ENCODE measurements at places on chromosomes 6 and 20.

DNA sequence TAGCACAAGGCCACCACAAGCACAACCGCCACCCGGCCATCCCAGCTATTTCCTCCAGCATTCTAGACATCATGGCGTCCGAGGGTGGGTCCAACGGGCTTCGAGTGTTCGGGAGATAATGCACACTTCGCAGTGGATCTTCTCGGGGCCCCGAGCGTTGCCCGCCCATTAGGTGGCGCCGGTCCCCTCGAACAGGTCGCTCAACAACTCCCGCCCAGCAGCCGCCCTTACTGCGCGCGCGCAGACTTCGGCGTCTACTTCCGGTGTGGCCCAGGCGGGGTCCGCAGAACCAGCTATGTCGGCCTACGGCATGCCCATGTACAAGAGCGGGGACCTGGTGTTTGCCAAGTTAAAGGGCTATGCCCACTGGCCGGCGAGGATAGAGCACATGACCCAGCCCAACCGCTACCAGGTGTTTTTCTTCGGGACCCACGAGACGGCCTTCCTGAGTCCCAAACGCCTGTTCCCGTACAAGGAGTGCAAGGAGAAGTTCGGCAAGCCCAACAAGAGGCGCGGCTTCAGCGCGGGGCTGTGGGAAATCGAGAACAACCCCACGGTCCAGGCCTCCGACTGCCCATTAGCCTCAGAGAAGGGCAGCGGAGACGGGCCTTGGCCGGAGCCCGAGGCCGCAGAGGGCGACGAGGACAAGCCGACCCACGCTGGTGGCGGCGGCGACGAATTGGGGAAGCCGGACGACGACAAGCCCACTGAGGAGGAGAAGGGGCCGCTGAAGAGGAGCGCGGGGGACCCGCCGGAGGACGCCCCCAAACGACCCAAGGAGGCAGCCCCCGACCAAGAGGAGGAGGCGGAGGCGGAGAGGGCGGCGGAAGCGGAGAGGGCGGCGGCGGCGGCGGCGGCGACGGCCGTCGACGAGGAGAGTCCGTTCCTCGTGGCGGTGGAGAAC, at the start of gene HDGFL1:
Gene HDGFL1, plus strand, starts transcription at position 286 of the 904 bp plus-strand sequence. Its CDS starts 10 bp downstream, at position 296.
- DNase-seq, result no peak

DNA sequence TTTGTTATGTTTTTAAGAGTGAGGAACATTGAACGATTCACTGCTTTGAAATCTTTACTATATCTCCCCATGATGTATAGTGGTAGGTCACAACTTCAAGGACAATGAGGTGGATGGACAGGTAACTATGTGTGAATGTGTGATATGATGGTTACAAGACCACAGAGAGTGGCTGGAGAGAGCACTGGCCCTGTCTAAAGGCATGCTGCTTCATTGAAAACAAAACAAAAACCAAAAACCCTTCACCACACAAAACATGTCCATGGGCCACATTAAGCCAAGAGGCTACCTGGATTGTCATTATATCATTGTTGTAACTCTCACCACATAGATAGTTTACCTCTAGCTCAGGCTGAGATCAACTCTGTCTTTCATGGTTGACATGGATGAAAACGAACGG, 180.6 kb upstream of the TENT5A start:
- DNase-seq, result no peak

GRCh38 chr20:10271494-10272219, 53.0 kb downstream of the SNAP25 start:
- no peak for DNase-seq

DNA sequence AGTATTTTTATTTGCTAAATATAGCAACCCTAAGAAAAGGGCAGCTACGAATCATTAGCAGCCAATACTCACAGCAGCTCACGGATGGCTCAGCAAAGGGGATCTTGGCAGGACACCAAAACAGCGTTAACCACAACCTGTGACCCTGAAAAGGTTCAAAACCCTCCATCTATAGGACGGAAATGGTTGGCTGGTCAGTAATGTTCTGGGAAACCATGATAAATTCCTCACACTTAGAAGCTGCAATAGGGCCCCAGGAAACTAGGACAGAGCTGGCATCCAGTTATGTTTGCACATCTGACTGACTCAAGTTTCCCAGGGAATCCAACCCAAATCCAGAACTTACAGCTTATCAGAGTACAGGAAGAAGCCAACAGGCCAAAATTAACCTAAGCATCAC, 30.9 kb upstream of the PTPRT start:
- DNase-seq, result no peak

DNA sequence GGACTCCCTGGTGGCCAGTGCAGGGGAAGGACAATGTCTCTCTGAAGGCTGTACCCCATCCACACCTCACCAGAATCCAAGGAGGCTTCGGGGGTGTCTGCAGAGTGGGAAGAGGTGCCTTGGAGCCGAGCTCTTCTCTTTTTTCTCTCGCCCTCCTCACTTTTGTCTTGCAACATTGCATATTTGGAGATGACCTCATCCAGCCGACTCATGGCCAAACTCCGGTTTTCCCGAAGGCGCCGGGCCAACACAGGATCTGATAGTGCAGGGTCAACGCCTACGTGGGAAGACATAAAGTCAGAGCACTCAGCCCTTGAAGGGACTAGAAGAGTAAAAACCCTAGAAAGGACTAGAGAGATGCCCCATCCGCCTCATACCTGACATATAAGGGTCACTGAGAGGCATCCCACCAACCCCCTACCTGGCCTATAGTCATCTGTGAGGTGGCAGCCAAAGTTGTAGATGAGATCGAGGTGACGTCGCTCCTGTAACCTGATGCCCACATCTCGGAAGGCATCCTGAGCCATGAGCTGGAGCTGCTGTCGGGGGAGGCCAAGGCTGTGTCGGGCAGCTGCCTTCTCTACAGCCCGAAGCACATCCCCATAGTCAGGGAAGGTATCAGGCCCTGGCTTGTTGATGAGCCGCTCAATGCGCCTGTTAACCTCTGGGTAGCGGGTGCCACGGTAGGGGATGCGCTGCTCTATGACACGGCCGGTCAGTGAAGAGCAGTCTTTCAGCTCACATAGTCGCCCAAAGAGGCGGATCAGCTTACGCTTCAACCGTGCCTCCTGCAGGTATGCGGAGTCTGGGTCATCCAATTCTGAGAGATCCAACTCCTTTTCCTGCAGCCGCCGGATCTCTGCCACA, 3.0 kb upstream of the ZBTB22 start:
- no peak for DNase-seq

GRCh38 chr6:28953039-28953584, 29.3 kb upstream of the TRIM27 start:
- DNase-seq, result peak; percentile 80

DNA sequence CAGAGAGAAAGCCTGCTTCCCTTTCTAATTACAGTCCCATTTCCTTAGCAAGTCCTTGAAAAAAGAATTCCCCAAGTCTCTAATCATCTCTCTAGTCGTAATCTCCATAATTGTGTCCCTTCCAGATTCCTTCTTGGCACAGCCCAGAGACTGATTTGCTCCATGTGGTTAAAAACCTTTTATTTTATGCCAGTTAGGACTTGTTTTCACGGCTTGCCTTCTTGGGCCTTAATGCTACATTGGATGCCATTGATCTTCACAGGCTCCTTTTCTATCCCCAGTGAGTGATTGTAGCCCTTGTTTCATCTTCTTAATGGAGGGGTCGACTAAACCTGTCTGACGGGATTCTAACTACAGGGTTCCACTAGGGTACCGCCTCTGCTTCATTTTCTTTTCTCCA, 650.6 kb upstream of the ARID1B start:
- DNase-seq, result no peak

- DNase-seq, result no peak
Observed at GRCh38 chr20:58705208-58705926, 12.8 kb downstream of the NPEPL1 start.

GRCh38 chr20:60349418-60349817, 391.2 kb downstream of the CDH26 start:
- no peak for DNase-seq

DNA sequence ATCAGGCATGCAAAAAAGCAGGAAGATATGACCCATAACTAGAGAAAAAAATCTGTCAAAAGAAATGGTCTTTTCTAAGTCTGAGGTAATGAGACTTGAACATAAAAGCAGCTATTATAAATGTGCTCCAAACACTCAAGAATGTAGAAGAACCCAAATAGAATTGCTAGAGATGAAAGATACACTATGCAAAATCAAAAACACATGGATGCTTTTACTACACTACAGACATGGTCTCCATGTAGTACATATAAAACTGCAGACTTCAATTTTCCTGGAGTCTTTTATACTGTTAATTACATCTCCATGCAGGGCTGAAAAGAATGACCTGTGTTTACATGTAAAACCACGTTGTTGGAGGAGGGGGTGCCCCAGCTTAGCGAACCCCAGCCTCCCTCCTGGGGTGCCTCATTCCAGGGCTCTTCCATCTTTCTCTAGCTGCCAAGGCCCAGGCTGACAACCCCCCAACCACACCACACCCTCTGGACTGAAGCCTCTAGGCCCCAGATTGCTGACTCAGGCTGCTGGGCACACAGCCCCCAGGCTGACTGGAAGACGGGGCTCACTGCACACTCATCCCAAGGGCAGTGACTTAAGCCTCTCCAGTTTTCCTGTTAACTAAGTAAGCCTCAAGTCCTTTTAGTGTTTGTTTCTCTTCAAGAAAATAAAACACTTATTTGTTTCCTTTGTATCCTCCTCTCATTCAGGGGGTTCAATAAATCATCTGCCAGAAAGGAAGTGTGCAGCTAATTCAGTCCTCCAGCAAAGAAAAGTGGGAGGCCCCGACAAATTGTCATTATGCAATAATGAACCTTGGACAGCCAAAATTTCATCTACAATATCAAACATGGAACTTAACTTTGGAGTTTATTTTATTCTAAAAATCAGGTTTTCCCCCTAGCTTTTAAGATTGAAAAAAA, 26.0 kb upstream of the PLAGL1 start:
- DNase-seq, result no peak

- DNase-seq, result peak; percentile 82
Observed at GRCh38 chr20:50169329-50169823, 15.9 kb upstream of the PEDS1 start.

DNA sequence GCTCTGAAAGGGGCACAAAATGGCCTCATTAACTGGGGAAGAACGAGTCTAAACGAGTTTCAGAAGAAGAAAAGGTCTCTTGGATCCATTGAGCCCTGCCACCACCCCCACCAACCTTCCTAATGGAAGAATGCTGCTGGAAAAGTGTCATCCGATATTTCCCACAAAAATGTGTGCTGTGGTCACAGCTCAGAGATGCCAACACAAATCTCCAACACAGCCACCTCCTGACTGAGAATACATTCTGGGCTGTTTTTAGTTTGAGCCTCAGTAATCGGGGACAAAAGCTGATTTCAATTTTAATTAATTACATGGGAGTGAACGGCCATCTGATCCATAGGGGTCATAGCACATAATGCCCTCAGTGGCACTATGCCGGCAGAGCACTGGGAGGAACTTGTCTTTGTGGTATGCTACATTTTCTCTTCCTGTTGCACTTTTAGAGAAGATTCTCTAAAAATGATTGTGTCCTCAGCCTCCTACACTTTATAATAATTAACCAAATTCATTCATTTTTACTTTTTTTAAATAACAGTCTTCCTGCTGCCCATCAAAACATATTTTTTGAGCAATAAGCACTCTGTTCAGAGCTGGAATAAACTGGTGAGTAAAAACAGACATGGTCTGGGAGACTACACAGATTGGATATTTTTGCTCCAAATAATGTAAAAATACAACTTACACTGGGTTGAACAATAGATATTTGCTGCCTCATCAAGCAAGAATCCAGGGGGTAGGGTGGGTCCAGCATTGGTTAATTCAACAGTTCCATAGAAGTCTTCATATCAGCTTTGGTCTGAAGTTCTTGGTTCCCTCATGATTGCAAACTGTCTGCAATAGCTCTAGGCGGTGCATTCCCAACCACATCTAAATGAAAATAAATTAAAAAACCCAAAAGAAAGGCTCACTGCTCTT, 143.6 kb upstream of the TMEM170B start:
- DNase-seq, result no peak

DNA sequence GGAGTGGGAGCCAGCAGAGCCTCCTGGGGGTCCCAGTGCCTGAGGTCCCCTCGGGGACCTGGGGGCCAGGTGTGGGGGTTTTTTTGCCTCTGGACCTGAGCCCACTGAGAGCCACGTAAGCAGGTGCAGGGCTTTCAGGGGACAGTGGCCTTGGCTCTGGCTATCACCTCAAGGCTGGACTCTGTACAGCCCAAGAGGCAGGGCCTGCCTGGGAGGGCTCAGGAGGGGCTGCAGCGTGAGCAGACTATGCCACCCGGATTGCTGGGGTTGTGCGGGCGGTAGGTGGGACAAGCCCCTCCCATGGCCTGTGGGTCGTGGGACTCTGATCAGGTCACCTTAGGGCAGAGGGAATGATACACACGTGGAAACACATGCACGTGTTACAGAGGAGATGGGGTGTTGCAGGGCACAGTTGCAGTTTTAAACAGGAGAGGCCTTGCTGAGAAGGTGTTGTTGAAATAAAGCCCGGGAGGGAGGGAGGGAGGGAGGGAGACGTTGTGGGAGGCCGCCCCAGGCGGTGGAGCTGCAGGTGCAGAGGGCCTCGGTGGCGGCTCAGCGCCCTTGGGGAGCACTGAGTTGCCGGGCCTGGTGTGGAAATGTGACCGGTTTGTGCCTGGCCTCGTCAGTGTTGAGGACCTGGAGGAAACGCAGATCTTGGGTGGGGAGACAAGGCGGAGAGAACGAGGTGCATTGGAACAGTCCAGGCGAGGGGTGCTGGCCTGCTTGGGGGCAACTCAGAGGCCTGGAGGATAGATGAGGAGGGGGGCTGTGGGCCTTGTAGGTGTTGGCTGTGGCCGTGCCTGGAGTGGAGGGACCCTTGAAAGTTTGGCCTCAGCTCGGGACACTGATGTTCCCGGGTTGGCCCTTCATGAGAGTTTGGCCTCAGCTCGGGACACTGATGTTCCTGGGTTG, 2.3 kb downstream of the TCEA2 start:
- DNase-seq, result no peak

DNA sequence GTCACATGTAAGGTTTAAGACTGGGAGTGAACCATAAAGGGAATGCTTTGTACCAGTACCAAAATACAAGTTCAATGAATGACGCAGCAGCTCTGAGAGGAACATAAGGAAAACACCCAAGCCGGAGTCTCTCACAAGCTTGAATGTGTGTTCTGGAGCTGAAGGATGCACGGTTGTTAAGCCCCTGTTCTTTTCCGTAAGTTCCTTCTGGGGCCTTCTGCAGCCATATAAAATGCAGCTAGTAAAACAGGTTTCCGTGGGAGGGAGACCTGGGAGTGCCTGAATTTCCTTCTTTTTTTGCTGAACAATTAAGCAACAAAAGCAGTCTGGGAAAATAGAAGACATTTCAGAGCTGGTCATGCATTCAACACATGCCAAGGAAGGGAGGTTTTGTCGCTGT, 73.2 kb upstream of the JAG1 start:
- no peak for DNase-seq

GRCh38 chr6:157211603-157212455, 111.5 kb downstream of the TMEM242 start:
- no peak for DNase-seq

DNA sequence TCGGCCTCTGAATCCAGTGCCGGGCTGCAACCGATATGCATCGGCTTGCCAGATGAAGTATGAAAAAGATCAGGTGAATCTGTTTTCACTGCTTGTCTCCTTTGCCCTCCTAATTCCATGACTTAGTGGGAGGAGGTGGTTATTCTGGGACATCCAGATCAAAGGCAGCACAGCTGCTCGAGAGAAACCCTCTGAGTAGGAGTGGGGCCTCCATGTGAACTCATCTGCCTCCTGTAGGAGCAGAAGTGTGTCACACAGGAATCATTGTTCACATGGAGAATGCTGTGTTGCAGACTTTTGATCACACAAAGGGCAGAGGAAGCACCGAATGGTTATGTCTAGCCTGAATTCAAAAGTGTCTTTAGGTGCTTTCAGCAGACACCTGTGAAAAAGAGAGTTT, 73.1 kb upstream of the SLC22A1 start:
- no peak for DNase-seq
